ENCODE measurements at places on chromosomes 3 and 15.

- DNase-seq: no peak
Observed at GRCh38 chr15:36133742-36134141, 445.7 kb upstream of the CDIN1 start.

DNA sequence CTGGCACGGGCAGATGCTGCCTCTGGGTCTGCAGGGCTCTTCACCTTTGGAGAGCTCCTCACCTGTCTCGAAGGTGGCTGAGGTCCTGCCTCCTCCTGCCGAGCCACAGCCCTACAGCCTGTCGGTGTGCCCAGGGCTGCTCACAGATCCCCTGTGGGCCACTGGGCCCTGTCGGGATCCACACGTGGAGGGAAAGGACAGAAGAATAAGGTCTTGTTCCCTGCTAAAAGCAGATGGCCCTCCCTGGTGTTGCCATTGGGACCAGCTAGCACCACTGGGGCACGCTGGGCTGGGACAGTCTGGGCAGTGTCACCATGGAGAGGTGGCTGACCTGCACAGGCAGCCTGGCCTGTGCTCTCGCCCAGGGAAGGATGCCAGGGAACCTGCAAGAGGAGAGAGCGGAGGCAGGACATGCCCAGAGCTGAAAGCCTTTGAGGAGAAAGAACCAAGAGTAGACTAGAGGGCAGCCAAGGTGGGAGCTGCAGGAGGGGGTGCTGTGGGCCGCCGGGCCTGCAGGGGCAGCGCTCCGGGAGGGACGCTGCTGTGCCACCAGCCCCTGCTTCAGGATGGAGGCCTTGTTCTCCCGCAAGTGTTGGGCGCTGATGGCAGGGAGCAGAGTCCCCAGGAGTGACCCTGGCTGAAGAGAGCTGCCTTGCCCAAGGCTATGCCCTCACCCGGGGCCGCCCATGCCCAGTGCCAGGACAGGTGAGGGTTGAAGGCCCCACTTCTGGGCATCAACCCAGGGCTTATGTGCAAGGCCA is 210.2 kb downstream of the XXYLT1 start:
- DNase-seq: no peak

DNA sequence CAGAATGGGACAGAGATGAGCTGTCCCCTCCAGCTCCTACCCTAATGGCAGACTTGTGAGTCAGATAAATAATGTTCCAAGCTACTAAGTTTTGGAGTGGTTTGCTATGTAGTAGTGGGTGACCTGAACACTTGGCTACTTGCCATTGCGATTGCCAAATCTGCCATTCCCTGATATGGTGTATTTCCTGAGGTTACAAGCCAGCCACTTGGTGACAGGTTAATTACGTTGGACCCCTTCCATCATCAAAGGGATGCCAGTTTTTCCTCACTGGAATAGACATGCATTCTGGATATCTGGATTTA is 33.6 kb downstream of the MORF4L1 start:
- peak; percentile 60 for DNase-seq

DNA sequence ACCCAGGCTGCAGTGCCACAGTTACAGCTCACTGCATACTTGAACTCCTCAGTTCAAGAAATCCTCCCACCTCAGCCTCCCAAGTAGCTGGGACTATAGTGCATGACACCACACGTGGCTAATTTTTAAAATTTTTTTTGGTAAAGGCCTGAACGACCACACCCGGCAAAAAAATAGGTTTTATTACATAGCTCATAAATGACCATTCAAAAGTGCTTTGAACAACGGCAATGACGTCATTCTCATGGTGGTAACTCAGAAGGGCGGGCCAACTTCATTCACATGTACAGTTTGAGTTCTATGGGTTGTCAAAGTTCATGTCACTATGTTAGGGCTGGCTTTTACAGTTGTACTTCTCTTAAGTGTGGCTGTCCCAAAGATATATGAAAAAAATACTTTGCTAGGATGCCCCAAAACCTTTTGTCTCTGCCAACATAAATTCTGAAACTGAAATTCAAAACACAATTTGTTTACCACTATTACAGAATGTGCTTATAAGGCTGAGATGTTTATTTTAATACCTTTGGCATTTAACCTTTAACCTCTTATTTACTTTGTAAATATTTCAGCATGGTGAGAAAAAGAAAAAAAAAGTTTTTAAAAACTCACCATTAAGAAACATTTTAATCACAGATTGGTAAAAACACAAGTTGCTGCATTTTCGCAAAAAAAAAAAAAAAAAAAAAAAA is 6.2 kb downstream of the MYO1E start:
- DNase-seq: no peak

- no peak for DNase-seq
Observed at GRCh38 chr3:67578416-67578815, 76.0 kb downstream of the SUCLG2 start.

DNA sequence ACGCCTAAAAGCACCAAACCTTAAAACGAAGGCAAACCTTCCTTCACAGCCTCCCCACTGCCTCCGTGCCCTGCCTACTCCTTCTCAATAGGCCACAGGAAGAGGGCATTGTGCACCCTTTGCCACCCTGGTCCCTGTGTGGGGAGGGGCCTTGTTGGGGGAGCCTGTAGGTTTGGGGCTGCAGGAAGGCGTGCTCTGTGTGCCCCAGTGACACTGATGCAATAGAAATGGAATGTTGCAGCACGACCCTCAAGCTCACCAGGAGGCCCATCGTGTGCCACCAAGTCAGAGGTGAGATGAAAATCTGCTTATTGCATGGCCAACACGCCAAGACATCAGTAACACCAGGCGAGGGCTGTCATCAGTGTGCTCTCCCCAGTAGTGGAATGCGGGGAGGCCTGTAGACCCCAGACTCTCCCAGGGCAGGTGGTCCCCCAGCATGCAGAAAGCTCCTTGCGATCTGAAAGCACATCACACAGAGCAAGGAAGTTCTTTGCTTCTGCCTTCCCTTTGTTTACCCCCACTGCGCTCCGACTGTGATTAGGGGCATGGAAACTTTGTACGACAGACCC is 86.2 kb downstream of the ASB7 start:
- DNase-seq: no peak

DNA sequence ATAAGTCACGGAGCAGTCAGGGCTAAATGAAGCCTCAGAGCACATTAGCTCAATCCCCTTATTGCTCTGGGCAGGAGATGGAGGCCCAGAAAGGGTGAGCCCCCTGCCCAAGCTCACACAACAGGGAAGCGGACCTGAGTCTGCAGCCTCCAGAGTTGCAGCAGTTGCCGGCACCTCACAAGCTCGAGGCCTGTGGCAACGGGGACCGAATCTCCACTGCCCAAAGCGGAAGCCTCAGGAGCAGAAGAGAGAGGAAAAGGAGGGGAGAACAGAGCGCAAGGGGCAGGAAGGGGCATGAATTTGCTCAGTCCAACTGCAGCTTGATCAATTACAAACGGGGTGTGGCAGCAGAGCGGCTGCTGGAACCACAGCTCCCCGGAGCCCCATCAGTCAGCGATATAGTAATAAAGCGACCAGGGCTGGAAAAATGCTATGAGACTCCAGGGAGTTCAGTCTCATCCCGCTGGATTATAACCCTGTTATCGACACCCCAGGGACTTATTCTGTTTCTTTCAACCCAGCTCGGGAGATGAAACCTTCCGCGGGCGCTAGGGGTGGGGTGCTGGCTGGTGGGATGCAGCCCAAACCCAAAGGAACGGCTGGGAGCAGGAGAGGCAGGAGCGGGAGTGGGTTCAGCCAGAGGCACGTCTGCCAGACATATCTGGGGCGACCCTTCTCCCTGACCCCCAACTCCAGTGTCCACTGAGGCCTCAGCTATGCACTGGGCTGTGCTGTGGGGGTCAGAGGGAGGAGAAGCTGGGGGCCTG is 219.7 kb upstream of the LINGO1 start:
- DNase-seq: no peak

- no peak for DNase-seq
Observed at GRCh38 chr15:32981536-32981935, 213.0 kb downstream of the FMN1 start.

- DNase-seq: no peak
Observed at GRCh38 chr3:183197734-183198133, 35.2 kb upstream of the LAMP3 start.

GRCh38 chr3:46318207-46318927 is 35.5 kb upstream of the CCR2 start:
- DNase-seq: no peak

DNA sequence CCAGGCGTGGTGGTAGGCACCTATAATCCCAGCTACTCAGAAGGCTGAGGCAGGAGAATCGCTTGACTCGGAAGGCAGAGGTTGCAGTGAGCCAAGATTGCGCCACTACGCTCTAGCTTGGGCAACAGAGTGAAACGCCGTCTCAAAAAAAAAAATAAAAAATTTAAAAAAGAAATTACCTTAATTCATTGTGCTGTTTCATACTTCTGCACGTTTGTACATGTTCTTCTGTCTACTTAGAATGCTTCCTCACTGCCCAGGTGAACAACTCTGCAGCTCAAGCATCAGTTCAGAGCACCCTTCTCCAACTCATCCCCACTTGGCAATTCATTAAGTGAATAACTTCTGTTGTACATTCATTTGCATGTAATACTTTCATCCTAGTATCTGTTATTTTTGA is 14.0 kb downstream of the CAPN7 start:
- DNase-seq: no peak

DNA sequence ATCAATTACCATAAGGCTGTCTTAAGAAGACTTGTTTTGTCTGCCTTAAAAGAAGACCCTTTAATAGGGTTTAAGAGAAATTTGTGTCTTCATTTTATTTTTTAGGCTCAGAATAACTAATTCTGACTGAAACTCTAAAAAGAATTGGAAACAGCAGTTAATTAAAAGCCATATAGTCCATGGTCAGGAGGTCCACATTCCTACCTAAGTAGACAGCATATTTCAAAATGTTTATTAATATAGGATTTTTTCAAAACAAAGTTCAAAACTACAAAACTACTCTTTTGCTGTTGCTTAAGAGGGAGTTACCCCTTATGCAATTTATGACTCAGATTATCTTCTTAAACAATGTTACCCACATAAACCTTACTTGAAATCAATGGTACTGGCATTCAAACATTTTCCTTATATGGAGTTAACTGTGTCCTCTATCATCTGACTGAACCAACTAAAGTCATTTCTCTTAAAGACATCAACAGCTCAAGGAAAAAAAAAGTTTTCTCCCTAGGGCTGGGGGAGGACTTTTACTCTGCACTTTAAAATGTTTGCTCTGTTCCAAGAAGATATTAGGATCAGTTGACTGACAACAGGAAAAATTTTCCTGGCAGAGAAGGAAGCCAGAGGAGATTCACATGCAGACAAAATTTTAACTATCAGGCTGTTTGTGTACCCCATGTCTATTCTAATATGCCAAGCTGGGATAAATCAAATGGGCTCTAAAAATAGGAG is 56.8 kb upstream of the NANOGP8 start:
- DNase-seq: peak; percentile 50

DNA sequence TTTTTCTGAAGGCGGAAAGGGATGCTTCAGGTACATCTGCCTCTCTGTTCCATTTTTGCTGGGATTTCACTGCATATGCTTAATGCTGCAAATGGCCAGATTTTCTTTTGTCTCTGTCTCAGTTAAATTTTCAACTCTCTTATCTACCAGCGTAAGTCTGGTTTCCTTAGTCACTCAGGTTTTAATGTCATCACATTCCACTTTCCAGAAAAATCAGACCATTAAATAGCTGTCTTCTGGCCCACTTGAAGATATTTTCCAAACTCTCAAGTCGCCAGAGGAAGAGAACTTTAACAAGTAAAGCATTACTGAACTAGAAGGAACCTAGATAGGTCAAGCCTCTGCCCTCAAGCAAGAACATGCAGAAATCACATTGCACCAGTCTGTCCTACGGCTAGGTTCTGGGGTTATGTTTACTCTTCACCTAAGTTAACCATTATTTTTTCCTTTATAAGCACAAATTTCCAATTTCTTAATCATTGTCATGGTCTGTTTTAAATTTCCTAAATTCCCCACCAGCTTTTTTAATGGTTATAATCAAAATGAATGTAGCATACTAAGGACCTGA is 26.5 kb downstream of the AVEN start:
- no peak for DNase-seq

- DNase-seq: no peak
Observed at GRCh38 chr15:58770519-58770856, 614 bp upstream of the MINDY2 start.

DNA sequence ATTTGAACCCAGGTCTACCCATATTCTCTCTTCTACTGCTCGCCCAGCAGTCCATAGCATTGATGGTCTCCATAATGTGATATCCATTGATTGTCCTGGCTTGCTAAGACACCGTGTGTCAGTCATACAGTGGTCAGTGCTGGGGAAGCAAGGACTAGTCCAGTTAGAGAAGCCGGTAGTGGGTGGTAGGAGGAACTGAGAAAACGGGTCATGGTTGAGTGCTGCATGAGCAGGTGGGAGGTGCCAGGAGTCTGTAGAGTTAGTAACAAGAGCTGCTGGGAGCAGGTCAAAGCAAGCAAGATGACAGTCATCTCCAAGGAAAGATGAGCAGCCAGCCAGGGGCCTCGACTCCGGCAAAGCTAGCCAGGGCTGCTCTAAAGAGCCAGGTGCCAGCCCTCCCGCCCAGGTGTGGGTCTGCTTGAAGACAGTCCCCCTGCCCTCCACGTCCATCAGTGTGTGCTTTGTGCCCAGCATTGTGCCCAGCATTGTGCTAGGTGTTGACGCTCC is 29.5 kb upstream of the USP3 start:
- DNase-seq: no peak

GRCh38 chr3:16482770-16483531 is 30.5 kb downstream of the RFTN1 start:
- DNase-seq: no peak

DNA sequence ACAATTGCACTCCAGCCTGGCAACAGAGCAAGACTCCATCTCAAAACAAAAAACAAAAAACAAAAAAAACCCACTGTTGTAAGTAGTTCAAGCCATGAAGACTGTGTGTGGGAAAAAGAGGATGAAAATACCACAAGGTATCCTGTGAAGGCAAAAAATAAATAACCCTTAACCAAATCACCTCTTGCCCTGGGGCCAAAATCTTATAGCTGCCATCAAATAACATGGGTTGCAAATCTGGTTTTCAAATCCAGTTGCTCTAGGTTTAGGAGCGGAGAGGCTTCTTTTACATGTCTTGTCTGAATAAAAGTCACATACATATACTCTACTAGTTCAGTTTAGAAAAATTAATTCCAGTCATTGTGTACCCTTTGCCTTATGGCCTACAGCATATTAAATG is 87.0 kb upstream of the STT3B start:
- no peak for DNase-seq

Measured in BJ (cell line).